Gastroesophageal sphincter (tissue), 4 donors: ENCODE measurements at places on chromosomes 5 and 9.

- no peaks in the 10 kb centered on the region for H3K27me3 ChIP-seq
- no peak overlapping the region for H3K27ac ChIP-seq
- no peaks in the 10 kb centered on the region for H3K36me3 ChIP-seq
- H3K4me3 ChIP-seq: no peak overlapping the region
- H3K4me1 ChIP-seq: no peaks in the 10 kb centered on the region
These were observed 32.9 kb downstream of the CD14 start for GRCh38 chr5:140600096-140600495.

DNA sequence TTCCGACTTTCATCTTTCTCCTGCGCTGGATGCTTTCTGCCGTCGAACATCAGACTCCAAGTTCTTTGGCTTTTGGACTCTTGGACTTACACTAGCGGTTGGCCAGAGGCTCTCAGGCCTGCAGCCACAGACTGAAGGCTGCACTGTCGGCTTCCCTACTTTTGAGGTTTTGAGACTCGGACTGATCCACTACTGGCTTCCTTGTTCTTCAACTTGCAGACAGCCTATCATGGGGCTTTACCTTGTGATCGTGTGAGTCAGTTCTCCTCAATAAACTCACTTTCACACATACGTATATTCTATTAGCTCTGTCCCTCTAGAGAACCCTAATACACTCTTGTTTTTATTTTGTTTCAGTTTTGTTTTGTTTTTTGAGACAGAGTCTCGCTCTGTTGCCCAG lies 10.3 kb downstream of the FKBP15 start:
- H3K27me3 ChIP-seq: no peaks in the 10 kb centered on the region
- H3K4me3 ChIP-seq: no peak overlapping the region
- no peaks in the 10 kb centered on the region for H3K4me1 ChIP-seq
- no peak for ATAC-seq
- no peak overlapping the region for H3K27ac ChIP-seq

DNA sequence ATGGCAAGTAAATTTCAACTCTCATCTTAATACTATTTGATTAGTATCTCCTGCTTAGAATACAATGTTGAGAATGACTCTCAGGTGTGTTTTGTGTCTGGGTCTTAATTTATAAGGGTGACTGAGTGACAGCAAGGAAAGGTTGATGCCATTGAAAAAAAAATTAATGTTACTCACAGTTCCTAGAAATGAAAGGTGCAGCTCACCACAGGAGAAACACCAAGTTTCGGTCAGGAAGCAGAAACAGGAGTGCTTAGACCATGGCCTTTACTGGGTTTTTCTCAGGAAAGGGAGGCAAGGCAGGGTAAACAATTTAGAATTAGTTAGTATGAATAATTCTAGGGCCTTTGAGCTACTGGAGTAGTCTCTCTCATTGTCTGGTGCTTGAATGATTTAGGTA lies 159.2 kb upstream of the C9orf72 start:
- no peaks in the 10 kb centered on the region for H3K4me1 ChIP-seq
- no peaks in the 10 kb centered on the region for H3K27me3 ChIP-seq
- no peaks in the 10 kb centered on the region for H3K36me3 ChIP-seq
- H3K4me3 ChIP-seq: no peak overlapping the region
- no peak for ATAC-seq

- ATAC-seq: peak; percentile 46
- H3K36me3 ChIP-seq: no peaks in the 10 kb centered on the region
- H3K27me3 ChIP-seq: no peaks in the 10 kb centered on the region
- H3K4me3 ChIP-seq: no peak overlapping the region
- peak overlapping the region; percentile 94 for H3K27ac ChIP-seq
These were observed 20.4 kb downstream of the ERGIC1 start for GRCh38 chr5:172854451-172854871.

DNA sequence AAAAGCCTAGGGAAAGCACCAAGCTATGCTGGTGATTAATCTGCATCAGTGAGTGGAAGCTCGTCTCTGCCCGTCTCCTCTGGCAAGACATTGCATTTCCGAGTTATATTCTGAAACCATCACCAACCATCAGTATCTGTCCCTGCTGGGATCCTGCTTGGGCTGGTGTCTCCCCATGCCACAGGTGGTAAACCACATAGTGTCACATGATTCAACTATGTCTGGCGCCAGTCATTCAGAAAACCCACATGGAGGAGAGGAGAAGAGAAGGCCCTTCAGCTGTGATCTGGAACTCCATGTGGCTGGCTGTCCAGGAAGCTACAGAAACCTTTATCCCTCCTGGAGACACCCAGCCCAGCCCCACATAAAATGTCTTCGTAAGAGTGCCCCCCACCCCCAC lies 4.8 kb downstream of the IL9 start:
- H3K27me3 ChIP-seq: no peaks in the 10 kb centered on the region
- H3K27ac ChIP-seq: no peak overlapping the region
- no peak overlapping the region for H3K4me3 ChIP-seq
- ATAC-seq: no peak
- no peaks in the 10 kb centered on the region for H3K4me1 ChIP-seq

GRCh38 chr5:154284433-154284832 lies 93.9 kb downstream of the GALNT10 start:
- H3K27ac ChIP-seq: no peak overlapping the region
- no peaks in the 10 kb centered on the region for H3K36me3 ChIP-seq
- no peaks in the 10 kb centered on the region for H3K27me3 ChIP-seq
- no peak for ATAC-seq
- H3K4me3 ChIP-seq: no peak overlapping the region
- H3K4me1 ChIP-seq: peaks cover 44% of the 10 kb centered on the region

- no peaks in the 10 kb centered on the region for H3K27me3 ChIP-seq
- no peak overlapping the region for H3K4me3 ChIP-seq
These were observed 180.3 kb upstream of the NFIL3 start for GRCh38 chr9:91603932-91604331.

- H3K4me3 ChIP-seq: no peak overlapping the region
- H3K36me3 ChIP-seq: no peaks in the 10 kb centered on the region
- peaks cover 7% of the 10 kb centered on the region for H3K4me1 ChIP-seq
- peak; percentile 86 for ATAC-seq
- peak overlapping the region; percentile 77 for H3K27ac ChIP-seq
- H3K27me3 ChIP-seq: no peaks in the 10 kb centered on the region
These were observed 107.2 kb upstream of the ZNF462 start for GRCh38 chr9:106755736-106756135.

DNA sequence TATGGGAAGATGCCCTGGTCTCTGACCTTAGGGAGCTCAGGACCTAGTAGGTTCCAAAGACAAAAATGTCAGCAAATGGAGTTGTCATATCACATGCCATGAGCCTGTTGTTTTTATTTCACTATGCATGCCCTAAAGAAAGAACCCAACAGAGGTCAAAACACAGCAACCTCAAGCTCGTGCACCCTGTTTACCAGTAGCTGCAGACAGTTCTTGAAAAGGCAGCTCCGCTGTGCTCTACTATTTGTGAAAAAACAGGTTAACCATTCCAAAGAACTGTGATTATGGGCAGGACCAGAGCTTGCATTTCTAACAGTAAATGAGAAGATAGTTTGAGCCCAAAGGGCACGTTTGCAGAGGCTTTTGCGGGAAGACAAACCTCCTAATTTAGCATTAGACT lies 22.8 kb downstream of the ITK start:
- ATAC-seq: no peak
- peaks cover 16% of the 10 kb centered on the region for H3K27me3 ChIP-seq
- no peak overlapping the region for H3K27ac ChIP-seq
- H3K36me3 ChIP-seq: no peaks in the 10 kb centered on the region
- no peaks in the 10 kb centered on the region for H3K4me1 ChIP-seq

GRCh38 chr5:121698690-121699089 lies 153.0 kb upstream of the FTMT start:
- H3K4me1 ChIP-seq: no peaks in the 10 kb centered on the region
- H3K27ac ChIP-seq: no peak overlapping the region
- no peaks in the 10 kb centered on the region for H3K36me3 ChIP-seq
- H3K27me3 ChIP-seq: no peaks in the 10 kb centered on the region
- H3K4me3 ChIP-seq: no peak overlapping the region

DNA sequence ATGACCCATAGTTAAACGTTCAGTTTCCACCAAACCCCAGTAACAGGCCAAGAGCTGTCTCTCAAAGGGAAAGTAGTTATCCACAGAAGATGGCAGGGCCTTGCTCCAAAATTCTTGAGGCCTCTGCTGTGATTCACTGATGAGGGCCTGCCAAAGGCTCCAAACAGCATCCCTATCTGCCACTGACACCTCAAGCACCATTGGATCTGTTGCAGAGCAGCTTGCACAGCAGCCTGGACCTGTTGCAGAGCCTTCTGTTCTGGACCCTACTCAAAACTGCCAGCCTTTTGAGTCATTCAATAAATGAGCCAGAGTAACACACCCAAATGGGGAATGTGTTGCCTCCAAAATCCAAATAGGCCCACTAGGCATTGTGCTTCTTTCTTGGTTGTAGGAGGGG lies 741.5 kb upstream of the RGMB start:
- ATAC-seq: no peak
- H3K27ac ChIP-seq: no peak overlapping the region
- H3K27me3 ChIP-seq: no peaks in the 10 kb centered on the region
- no peaks in the 10 kb centered on the region for H3K4me1 ChIP-seq
- no peaks in the 10 kb centered on the region for H3K36me3 ChIP-seq

- H3K36me3 ChIP-seq: no peaks in the 10 kb centered on the region
- no peak overlapping the region for H3K4me3 ChIP-seq
- no peaks in the 10 kb centered on the region for H3K27me3 ChIP-seq
- no peaks in the 10 kb centered on the region for H3K4me1 ChIP-seq
- H3K27ac ChIP-seq: no peak overlapping the region
These were observed 7.9 kb downstream of the TXNDC8 start for GRCh38 chr9:110329639-110330230.

- no peak overlapping the region for H3K4me3 ChIP-seq
- no peaks in the 10 kb centered on the region for H3K4me1 ChIP-seq
- H3K27me3 ChIP-seq: no peaks in the 10 kb centered on the region
- H3K36me3 ChIP-seq: no peaks in the 10 kb centered on the region
- no peak for ATAC-seq
These were observed 16.9 kb upstream of the KCNV2 start for GRCh38 chr9:2700398-2700797.

GRCh38 chr9:21993893-21994555 lies at the start of gene CDKN2A:
TSS of gene CDKN2A (minus strand) at chr9:21994392.
- H3K36me3 ChIP-seq: no peaks in the 10 kb centered on the region
- peak within 1 kb of the TSS; percentile 79 for H3K4me3 ChIP-seq
- no peaks in the 10 kb centered on the region for H3K4me1 ChIP-seq
- H3K27me3 ChIP-seq: peaks cover 46% of the 10 kb centered on the region
- peak within 1 kb of the TSS; percentile 87 for H3K27ac ChIP-seq

- no peak overlapping the region for H3K4me3 ChIP-seq
- no peak for ATAC-seq
- H3K36me3 ChIP-seq: no peaks in the 10 kb centered on the region
- no peaks in the 10 kb centered on the region for H3K4me1 ChIP-seq
- no peak overlapping the region for H3K27ac ChIP-seq
- no peaks in the 10 kb centered on the region for H3K27me3 ChIP-seq
These were observed 618.7 kb upstream of the CDH6 start for GRCh38 chr5:30574761-30575160.

- ATAC-seq: peak; percentile 2
- peak overlapping the region; percentile 18 for H3K4me3 ChIP-seq
- H3K27ac ChIP-seq: no peak overlapping the region
- no peaks in the 10 kb centered on the region for H3K4me1 ChIP-seq
- no peaks in the 10 kb centered on the region for H3K36me3 ChIP-seq
These were observed 106.8 kb upstream of the SARDH start for GRCh38 chr9:133844881-133845410.

- no peaks in the 10 kb centered on the region for H3K27me3 ChIP-seq
- H3K36me3 ChIP-seq: no peaks in the 10 kb centered on the region
- no peak for ATAC-seq
These were observed 41.9 kb downstream of the SLC22A5 start for GRCh38 chr5:132411304-132412013.

- H3K4me3 ChIP-seq: no peak overlapping the region
- no peak for ATAC-seq
- H3K27me3 ChIP-seq: no peaks in the 10 kb centered on the region
- H3K36me3 ChIP-seq: no peaks in the 10 kb centered on the region
These were observed 30.5 kb upstream of the SPZ1 start for GRCh38 chr5:80289320-80289719.

DNA sequence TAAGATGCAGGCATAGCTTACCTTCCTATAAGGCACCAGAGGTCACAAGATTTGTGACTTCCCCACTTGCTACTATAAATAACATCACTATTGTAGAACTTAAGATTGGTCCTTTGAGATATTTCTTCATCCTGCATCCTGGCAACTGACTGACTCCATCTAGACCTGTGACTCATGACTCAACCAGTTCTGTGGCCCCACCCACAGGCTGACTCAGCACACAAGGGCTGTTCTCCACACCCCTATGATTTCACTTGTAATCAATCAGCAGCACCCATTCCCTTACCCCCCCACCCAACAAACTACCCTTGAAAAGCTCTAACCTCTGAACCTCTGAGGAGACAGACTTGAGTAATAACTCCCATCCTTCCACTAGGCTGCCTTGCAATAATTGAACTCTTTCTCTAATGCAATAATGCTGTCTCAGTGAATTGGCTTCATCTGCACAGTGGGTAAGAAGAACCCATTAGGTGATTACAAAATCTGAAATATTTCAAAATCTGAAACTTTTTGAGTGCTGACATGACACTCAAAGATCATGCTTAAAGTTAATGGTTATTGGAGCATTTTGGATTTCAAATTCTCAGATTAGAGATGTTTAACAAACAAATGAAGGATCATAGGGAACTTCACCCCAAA lies 296.7 kb downstream of the ARL15 start:
- ATAC-seq: peak; percentile 81
- H3K4me1 ChIP-seq: no peaks in the 10 kb centered on the region
- H3K4me3 ChIP-seq: no peak overlapping the region
- no peaks in the 10 kb centered on the region for H3K36me3 ChIP-seq
- no peaks in the 10 kb centered on the region for H3K27me3 ChIP-seq

GRCh38 chr9:121322037-121322736 lies 47.9 kb downstream of the STOM start:
- no peaks in the 10 kb centered on the region for H3K36me3 ChIP-seq
- peak; percentile 28 for ATAC-seq
- peaks cover 9% of the 10 kb centered on the region for H3K4me1 ChIP-seq
- no peak overlapping the region for H3K4me3 ChIP-seq
- peak overlapping the region; percentile 98 for H3K27ac ChIP-seq
- no peaks in the 10 kb centered on the region for H3K27me3 ChIP-seq
